Thymus (tissue), 14 donors: ENCODE measurements at places on chromosomes 5 and 9.

- DNase-seq: no peak
Measured at GRCh38 chr9:93020151-93020550, 38.4 kb upstream of the SUSD3 start.

- no peak for DNase-seq
Measured at GRCh38 chr5:173204185-173204979, 30.6 kb downstream of the NKX2-5 start.

DNA sequence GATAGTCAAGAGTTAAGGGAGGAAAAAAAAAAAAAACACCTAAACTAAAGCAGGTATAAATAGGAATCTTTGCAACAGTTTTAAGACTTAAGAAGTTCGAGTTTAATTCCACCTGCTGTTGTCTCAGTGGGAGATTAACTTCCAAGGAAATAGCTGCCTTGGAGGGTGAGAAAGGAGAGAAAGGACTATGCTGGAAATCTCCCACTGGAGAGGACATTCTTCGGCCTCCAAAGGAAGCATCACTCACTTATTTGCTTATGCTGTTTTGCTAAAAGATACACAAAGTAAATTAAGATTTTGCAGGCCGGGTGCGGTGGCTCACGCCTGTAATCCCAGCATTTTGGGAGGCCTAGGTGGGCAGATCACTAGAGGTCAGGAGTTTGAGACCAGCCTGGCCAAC, 317.9 kb upstream of the MPDZ start:
- DNase-seq: no peak

GRCh38 chr9:91193658-91194391, 167.9 kb downstream of the AUH start:
- DNase-seq: peak; percentile 65

GRCh38 chr5:78640662-78641474, 7.7 kb downstream of the LHFPL2 start:
- no peak for DNase-seq

GRCh38 chr5:82163452-82164175, 114.5 kb downstream of the RPS23 start:
- no peak for DNase-seq

GRCh38 chr9:129751841-129752801, 721 bp downstream of the PTGES start:
- DNase-seq: no peak

DNA sequence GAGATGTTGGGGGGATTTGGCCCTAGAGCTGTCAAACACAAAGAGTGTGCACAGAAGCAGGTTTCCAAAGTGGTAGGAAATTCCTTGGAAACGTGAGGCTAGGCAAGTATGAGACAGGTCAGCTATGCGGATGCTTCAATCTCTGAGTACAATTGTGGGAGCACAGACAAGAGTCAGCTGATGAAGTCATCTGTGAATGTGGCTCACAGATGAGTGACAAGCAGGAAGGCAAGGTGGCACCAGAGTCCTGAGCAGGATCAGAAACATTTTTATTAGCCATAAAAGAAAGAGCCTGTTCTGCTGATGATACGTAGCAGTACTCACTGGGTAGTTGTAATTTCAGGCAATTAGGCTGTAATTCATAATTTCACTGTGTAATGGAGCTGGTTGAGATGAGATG, 117.0 kb downstream of the DCP2 start:
- DNase-seq: no peak

DNA sequence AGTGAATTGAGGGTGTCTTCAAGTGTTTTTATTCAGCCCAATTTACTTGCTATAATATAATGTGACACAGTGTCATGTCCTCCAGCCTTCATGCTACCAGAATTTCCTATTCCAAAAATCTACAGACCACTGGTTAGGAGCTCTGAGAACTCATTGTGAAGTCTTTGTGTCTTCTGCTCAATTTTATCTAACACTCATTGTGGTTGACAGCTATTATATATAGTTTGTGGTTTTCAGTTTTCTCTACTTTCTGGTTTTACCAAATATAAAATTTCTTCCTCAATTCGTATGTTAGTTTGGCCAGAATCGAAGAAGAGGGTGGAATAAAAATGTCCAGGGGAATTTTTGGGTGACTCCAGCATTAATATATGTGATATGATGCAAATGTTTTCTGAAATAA, 509.3 kb upstream of the NUDT12 start:
- no peak for DNase-seq

DNA sequence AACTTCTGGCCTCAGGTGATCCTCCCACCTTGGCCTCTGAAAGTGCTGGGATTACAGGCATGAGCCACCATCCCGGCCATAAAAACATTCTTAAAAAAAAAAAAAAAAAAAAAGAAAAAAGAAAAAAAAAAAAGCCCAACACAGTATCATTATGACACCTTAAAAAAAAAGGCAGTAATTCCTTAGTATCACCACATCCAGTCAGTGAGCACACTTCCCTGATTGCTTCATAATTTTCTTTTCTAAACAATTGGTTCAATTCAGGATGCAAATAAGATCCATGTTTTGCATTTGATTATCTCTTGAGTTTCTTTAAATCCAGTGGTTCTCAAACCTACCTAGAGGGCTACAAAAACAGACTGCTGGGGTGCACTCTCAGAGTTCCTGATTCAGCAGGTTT, 182.5 kb downstream of the CDK5RAP2 start:
- no peak for DNase-seq

DNA sequence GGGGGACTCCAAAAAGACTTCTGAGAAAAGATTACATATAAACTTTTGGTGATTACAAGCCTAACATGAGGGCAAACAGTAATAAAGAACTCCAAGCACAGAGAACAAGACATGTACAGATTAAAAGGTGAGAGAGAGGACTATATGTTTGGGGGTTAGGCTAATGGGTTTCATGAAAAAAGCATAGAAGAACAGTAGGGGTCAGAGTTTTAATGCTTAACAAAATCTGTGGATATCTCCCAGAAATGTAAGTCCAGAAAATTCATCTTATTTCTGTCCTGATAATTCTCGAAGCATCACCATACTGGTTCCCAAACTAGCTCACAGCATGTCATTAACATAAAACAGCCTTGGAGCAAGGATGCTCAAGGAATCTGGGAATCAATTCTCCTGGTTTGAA, 137.2 kb downstream of the ARRDC3 start:
- DNase-seq: no peak

- DNase-seq: no peak
Measured at GRCh38 chr5:145056800-145057199, 778.3 kb downstream of the PRELID2 start.
